MV-4-11 (cell line): ENCODE measurements at places on chromosomes 3 and 15.

- no peak for DNase-seq
Observed at GRCh38 chr3:126346466-126346865, 10.7 kb downstream of the KLF15 start.

DNA sequence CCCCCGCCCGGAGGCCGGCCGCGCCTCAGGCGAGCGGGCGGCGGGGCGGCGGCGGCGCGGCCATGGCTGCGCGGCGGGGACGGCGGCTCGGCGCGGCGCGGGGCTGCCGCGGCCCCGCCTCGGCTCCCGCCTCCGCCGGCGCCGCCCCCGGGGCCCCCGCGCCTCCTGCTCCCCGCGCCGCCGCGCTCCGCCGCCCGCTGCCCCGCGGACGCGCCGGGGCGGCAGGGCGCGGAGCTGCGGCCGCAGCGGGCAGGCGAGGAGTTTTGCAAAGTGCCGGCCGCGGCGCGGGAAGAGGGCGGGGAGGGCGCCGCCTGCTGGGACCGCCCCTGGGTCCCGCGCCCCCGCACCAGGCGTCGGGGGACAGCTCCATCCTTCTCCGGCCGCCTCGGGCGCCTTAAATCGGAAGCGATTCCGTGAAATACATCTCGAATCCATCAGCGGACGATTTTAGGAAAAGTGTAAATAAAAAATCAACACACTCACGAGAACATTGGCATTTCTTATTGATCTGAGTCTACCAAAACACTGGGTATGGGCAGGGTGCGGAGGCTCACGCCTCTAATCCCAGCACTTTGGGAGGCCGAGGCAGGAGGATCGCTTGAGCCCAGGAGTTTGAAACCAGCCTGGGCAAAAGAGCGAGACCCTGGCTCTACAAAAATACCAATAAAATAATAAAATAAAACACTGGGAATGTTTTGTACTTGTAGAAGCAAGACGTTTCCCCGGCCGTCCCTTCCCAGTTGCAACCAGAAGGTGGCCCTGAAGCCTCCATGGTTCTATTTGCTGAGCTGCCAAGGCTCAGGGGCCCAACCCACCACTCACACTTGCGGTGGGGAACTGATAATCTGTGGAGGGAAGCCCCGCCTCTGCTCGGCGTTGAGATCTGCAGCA lies 136.9 kb downstream of the NUP210 start:
- DNase-seq: no peak

GRCh38 chr3:106276151-106276550 lies 407.3 kb upstream of the CBLB start:
- no peak for DNase-seq

DNA sequence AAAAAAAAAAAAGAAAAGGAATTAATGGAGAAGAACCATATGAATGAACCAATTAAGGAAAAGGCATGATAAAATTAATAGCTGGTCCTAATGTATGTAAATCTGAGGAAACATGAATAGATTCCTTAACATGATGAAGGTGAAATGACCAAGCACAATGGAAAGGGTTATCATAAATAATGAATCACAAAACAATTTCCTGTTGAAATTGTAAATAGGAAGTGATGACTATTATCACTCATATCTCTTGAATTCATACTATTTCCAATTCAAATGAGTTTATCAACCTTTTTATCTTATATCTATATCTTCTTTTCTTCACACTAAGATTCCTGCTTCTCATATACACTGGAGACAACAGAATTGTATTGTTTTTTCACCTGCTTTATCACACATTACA lies 32.0 kb downstream of the AADACL2 start:
- DNase-seq: no peak

DNA sequence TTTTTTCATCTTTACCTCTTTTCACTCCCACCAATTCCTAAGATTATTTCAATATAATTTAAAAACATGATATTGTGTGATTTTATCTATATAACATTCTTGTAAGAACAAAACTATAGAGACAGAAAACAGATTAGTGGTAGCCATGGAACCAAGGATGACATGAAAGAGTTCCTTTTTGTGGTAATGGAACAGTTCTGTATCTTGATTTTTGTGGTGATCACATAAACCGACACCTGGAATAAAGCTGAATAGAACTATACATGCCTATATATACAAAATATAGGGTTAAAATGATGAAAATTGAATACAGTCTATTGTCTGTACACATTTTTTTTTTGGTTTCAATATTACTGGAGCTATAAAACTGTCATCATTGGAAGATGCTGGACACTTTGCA lies 945.4 kb downstream of the SI start:
- no peak for DNase-seq

DNA sequence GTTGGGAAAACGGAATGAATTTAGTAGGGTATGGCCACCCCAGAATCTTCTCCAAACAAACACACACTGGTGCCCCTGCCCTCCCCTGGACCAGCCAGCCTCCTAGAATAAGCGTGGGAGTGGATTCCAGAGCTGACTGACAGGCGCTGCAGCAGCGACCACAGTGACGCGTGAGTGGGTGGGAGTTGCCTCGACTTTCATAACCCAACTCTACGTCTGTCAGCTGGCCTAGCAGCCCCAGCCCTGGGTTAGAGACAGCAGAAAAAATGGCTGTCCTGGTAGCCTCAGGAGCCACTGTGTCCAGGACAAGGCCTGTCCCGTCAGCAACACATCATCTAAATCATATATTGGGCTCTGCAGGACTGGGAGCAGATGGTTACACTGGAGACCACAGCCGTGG lies 10.0 kb downstream of the PLA2G4B start:
- DNase-seq: no peak

- DNase-seq: no peak
Observed at GRCh38 chr3:150278843-150279381, 129.2 kb upstream of the TSC22D2 start.

DNA sequence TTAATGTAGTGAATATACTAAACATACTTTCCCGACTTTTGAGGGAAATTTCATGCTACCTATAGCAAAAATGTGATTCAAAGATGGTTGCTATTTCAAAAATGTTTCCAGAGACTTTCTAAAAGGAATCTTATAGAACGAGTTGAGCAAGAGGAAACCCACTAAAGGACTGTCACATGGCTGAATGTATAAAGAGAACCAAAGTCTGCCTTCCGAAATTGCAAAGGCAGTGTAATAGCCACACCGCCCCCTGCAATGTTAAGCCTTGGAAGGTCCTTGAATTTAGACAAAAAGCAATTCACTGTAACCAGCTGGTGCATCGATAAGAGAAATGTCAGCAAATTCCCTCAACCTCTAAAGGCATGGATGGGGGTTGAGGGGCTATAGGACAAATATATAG lies 142.8 kb downstream of the CHL1 start:
- peak; percentile 1 for DNase-seq

- peak; percentile 96 for DNase-seq
Observed at GRCh38 chr3:129230311-129231019, 18.9 kb upstream of the COPG1 start.

DNA sequence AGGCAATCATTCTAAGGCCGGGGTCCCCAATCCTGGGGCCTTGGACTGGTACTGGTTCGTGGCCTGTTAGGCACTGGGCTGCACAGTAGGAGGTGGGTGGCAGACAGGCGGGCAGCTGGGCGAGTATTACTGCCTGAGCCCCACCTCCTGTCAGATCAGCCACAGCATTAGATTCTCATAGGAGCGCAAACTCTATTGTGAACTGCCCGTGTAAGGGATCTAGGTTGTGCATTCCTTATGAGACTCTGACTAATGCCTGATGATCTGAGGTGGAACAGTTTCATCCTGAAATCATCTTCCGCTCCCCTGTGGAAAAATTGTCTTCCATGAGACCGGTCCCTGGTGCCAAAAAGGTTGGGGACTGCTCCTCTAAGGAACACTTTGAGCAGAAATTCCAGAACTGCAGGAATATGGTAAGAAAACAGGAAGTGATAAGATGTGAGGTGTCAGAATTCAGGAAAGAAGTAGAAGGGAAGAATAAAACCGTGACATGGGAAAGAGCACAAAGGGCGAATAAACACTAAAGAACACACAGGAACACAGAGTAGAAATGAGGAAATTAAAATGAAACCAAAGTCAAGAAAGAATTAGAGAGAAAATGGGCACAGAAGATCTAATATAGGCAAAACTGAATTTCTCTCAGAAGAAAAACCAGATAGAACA lies 57.6 kb downstream of the PDCD6IP start:
- DNase-seq: no peak

- no peak for DNase-seq
Observed at GRCh38 chr3:151382671-151383070, 1.9 kb downstream of the P2RY12 start.

DNA sequence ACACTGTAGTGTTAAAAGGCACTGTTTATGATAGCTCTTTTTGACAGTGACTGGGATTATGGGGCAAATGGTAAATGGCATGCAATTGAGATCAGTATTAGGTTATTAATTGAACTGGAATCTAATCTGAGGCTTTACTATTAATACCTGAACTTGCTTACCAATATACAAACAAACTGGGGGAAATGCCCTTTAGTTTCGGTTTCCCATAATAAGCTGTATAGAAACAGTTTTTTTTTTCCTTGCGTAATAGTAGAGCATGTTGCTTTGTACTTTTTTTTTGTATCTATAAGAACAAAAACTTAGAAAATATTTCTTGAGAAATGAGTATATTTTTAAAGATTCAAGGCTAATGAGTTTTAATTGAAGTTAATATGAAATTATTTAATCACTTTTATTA lies 95.0 kb downstream of the FNDC3B start:
- peak; percentile 64 for DNase-seq

GRCh38 chr3:107201146-107201545 lies 176.1 kb upstream of the CCDC54 start:
- DNase-seq: no peak

- no peak for DNase-seq
Observed at GRCh38 chr3:194240766-194241165, 104.8 kb downstream of the HES1 start.

- peak; percentile 58 for DNase-seq
Observed at GRCh38 chr15:64137226-64137833, 14.2 kb upstream of the SNX22 start.

- DNase-seq: no peak
Observed at GRCh38 chr3:38119821-38120692, 16.9 kb downstream of the ACAA1 start.

- peak; percentile 99 for DNase-seq
Observed at GRCh38 chr15:45402162-45402954, 24.0 kb upstream of the GATM start.

DNA sequence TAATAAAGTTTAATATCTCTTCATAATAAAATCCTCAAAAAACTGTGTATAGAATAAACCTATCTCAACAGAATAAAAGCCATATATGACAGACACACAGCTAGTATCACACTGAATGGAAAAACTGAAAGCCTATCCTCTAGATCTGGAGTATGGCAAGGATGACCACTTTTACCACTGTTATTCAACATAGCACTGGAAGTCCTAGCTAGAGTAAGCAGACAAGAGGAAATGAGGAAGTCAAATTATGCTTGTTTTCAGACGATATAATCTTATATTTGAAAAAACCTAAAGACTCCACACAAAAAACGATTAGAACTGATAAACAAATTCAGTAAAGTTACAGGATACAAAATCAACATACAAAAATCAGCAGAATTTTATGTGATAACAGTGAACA lies 57.4 kb upstream of the DIPK2A start:
- DNase-seq: no peak

DNA sequence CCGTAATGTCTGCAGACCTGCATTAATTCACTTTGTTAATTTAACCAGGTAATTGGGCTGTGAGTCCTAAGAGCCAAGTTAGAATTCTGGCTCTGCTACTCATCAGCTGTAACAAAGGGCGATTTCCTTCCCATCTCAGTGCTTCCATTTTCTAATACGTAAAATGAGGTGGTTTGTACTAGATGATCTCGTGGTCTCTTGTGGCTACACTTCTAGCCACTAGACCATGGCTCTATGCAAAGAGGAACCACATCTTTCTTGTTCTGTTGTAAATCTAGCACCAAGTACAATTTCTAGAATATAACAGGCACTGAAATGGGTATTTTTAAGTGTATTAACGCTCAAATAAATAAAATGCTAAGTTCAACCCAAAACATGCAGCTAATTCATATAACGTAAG lies 174.4 kb upstream of the THBS1 start:
- DNase-seq: peak; percentile 76

DNA sequence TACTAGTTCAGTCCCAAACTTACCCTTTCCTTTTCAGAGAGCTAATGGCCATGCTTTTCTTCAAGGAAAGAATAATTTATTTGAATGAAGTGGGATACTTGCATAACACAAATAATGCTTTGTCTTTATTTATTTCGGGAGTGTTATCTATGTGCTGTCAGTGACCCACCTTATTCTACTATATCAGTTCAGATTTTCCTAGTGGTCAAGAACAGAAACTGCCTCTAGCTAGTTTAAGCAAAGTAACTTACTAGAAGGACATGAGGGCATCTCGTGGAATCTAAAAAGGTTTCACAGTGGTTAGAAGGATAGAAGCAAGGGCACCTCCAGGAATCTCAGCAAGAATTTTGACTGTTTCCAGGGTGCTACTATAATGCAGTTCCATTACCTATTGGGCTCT lies 3.8 kb upstream of the TIMMDC1 start:
- DNase-seq: no peak

GRCh38 chr3:129441215-129441614 lies 1.2 kb downstream of the IFT122 start:
- peak; percentile 23 for DNase-seq

DNA sequence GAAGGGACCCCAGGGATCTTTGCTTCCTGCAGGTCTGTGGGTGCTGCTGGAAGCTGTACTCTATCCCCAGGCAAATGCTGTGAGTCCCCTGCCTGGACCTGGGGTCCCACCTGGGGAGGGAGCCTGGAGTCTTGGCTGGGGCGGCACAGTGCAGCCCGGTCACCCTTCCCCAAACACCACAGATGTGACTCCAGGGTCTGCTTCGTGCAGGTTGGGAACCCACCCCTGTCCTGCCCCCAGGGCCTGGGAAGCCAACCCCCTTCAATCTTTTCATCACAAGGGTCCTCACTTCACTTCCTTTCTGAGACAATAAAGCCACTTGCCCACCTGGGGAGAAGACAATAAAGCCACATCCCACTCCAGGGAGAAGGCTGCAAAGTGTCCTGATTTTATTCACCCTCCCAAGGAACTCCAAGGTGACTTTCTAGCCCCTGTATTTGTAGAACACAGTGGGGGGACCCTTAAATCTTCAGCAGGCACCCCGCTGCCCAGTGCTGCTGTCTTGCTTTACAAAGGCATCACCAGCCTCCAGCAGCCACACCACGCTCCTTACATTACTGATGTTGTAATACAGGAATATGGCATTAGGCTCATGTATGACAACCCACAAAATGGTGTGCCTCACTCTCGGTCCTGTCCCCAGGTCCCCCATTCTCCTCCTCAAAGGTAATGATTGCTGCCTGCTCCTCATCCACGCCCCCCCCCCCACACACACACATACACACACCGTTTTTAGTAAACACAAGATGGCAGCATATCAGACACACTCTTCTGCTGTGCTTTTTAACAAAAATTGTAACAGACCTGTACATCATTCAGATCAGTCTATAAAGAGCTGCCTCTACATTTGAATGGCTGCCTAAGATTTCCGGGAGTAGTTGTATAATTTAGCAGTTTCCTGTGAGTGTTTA lies 9.9 kb downstream of the C3orf22 start:
- no peak for DNase-seq

DNA sequence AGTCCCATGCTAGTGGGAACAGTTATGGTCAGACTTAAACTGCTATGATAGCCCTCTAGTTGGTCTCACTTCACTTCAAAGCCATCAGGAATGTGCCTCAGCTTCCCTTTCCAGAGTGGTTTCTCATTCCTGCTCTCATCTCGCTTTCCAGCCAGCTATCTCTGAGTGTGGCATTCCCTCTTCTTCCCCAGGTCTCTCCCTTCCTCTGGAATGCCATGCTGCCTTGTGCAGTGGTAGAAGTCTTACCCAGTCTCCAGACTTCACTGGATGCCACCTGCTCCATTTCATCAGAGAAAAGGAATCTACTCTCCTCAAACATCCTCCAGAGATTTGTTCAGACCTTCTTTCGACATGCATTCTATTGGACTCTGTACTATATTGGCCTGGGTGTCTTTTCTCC lies 83.0 kb downstream of the AGBL1 start:
- DNase-seq: no peak
